DND-41 (cell line): ENCODE measurements at places on chromosomes 12 and 14.

- DNase-seq = peak; percentile 62
These were observed 121.7 kb downstream of the PPM1H start for GRCh38 chr12:62813031-62813829.

GRCh38 chr12:71045781-71046180 lies 112.0 kb downstream of the TSPAN8 start:
- no peak for DNase-seq

GRCh38 chr12:124673801-124674617 lies 106.6 kb upstream of the NCOR2 start:
- DNase-seq = no peak

GRCh38 chr12:89262855-89263552 lies 89.3 kb downstream of the DUSP6 start:
- DNase-seq = no peak

GRCh38 chr12:59620326-59620725 lies 24.5 kb downstream of the SLC16A7 start:
- DNase-seq = no peak

GRCh38 chr14:92733007-92733406 lies 15.4 kb downstream of the LGMN start:
- no peak for DNase-seq

GRCh38 chr14:34403646-34404045 lies 58.4 kb downstream of the SPTSSA start:
- no peak for DNase-seq

- no peak for DNase-seq
These were observed 57.4 kb upstream of the ANO4 start for GRCh38 chr12:100737168-100737567.

GRCh38 chr14:61438497-61438859 lies 117.1 kb downstream of the PRKCH start:
- no peak for DNase-seq
